ENCODE measurements at places on chromosomes 7 and 10.
A peak's percentile ranks its signal among the peaks of the same experiment; 100 is the strongest.

GRCh38 chr7:110808361-110808760, 282.6 kb upstream of the LRRN3 start:
- DNase-seq = no peak

DNA sequence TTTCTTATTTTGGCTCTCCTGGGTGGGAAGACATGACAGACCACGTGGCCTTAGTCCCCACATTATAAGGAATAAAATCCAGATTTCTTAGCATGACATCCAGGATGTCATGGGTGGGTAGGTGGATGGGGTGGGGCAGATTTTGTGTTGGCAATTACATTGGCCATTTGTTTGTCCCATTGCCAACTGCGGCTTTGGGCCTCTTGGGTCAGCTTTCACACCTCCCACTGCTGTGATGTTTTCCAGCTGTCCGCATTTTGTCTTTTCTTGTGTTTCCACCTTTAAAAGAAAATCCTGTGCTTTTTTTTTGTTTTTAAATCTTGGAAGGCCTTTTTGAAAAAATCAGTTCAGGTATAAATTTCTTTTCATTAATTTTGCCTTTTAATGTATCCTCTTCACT, 237.0 kb downstream of the SDK1 start:
- DNase-seq = no peak

DNA sequence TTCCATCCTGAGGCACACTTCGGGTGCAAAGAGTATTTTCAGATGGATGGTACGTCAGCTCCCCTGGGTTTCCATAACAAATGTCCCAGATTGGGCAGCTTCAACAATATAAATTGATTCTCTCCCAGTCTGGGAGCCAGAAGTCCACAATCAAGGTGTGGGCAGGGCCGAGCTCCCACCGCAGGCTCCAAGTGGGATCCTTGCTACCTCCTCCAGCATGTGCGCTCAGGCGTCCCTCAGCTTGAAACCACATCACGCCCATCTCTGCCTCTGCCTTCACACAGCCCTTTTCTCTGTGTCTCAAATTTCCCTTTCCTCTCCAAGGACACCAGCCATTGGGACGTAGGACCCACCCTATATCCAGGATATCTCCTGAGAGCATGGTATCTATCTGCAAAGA, 153.5 kb downstream of the DIP2C start:
- DNase-seq = no peak

DNA sequence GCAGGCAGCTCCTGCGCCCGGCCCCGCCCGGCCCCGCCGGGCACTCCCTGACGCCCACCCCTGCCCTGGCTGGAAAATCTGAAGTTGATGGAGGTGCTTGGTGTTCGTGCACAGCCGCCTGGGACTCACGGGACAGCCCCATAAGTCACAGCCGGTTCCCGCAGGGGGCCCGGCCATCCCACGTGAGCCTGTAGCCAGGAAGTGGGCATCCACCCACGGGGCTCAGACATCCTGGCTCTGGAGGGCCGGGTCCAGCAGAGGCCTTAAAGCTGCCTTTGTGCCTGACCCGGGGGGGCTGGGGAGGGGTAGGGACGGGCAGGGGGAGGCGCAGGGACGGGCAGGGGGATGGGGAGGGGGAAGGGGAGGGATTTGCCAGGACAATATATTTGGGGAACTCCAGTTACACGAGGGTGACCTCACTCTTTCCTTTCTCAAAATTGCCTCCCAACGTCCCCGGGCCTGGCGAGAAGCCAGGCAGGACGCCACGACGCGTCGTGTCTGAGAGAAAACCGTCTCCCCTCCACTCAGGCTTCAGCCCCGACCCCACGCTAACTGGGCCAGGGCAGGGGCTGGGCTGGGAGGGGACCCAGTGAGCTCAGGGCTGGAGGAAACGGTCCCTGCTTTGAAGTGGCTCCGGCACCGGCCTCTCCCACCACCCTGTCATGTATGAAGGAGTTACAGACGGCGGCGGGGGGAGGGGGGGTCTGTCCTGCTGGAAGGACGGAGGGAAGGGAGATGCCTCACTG, 82.1 kb upstream of the PDGFA start:
- DNase-seq = peak; percentile 50

DNA sequence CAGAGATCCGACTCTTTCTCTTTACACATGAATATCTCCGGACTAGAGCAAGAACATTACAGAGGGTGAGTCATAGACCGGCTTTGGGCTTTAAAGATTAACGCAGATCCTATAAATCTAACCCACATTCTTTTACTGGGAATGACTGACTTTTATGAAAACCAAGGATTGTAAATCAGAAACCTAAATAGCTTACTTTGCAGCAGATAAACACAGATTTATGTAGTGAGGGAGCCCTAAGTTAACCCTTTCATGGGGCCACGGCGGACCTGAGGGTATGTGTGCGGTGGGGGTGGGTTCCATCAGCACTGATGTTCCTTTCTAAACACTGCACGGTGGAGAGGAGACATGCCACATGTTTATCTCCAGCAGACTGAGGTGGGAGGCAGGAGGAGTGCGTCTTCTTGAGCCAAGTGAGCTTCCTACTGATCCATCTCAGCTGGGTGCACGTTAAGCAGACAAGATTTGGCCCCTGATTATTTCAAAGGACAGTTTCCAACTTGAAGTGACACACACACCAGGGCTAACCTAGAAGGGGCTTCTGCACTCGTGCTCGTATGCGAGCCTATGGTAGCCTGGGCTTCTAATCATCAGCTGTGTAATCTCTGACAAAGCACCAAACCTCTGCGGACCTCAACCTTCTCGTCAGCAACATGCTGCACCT, 127.6 kb downstream of the WDR11 start:
- DNase-seq = no peak

- no peak for DNase-seq
Observed at GRCh38 chr10:31999070-31999660, 57.1 kb downstream of the KIF5B start.

- DNase-seq = no peak
Observed at GRCh38 chr10:70162892-70163201, 7.5 kb downstream of the SAR1A start.

GRCh38 chr7:154794147-154794780, 208.7 kb downstream of the PAXIP1 start:
- no peak for DNase-seq

DNA sequence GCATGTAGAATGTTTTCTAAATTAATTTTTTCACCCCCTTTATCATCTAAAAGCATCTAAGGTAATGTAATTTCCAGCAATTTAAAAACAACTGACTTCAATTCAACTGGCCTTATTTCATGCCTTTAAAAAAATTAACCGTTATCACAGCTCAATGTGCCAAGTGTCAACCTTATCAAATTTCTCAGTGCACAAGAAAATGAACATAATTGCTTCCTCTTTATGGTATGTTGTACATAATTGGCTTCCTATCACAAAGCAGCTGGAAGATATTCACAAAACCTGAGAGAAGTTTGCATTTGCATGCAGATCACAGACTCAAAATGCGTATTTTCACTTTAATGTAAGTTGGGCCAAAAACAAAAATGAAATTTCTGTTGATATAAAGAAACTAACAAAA, 966.4 kb downstream of the GRM8 start:
- DNase-seq = no peak

DNA sequence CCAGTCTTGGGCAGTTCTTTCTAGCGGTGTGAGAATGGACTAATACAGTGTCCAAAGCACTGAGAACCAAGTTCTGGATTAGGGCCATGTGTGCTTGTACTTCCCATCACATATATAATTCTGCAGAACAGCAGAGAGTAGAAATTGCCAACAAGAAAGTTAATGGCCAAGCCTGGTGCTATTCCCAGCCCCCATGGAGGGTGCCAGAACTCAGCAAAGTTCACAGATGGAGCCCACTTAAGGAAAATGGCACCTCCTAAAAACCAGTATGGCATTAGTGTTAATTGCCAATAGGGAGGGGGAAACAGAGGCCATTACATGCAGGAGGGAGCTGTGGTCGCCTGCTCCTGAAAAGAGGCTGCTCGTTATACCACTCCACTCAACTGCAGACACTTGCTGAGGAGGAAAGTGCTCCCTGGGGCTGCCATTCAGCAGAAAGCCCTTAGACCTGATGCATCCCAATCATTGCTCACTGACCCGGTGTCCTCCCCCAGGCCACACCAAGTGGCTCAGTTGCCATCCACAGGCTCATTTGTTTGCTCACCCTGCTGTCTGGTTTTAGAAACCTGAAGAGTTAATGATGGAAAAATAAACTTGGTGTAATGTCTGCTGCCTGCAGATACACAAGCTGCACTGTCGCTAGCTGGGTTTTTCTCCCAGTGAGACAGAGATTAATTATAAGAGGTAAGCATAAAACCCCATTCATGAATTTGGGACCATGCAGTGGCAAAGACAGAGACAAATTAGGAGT, 280.6 kb downstream of the GFRA1 start:
- no peak for DNase-seq

- DNase-seq = no peak
Observed at GRCh38 chr7:52302765-52303520, 732.5 kb upstream of the POM121L12 start.

DNA sequence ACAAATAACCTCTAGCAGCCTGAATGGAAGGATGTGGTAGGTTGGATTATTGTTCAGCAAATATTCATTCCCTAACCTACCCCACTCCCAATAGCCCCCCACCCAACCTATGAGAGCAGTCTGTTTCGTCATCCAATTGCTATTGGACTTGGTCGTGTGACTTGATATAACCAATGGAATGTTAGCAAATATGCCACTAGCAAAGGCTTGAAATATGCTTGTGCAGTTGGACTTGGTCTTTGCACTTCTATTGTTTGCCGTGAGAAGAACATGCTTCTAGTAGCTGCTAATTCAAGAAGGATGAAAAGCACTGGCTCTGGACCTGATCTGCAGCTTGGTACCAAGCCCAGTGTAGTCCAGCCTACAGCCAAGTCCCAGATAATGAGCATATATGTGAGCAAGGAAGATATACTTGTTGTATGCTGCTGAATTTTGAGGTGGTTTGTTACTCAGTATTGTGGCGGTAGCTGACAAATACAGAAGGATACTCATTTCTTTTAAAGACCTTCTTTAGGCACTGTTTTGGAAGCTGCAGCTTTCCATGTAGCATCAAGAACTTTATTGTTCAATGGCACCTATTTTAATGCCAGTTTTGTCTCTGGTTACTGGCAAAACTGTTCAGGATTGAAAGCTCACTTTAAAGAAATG, 180.4 kb downstream of the EXOC4 start:
- DNase-seq = no peak

- DNase-seq = no peak
Observed at GRCh38 chr10:105925045-105925785, 1239.3 kb downstream of the SORCS1 start.

GRCh38 chr7:3218411-3219225, 82.4 kb upstream of the SDK1 start:
- DNase-seq = no peak

- DNase-seq = no peak
Observed at GRCh38 chr10:16992611-16993119, 136.9 kb downstream of the CUBN start.

GRCh38 chr10:62081341-62082270, 180.1 kb downstream of the ARID5B start:
- DNase-seq = no peak

GRCh38 chr10:12703813-12704212, 297.7 kb downstream of the CCDC3 start:
- DNase-seq = no peak

DNA sequence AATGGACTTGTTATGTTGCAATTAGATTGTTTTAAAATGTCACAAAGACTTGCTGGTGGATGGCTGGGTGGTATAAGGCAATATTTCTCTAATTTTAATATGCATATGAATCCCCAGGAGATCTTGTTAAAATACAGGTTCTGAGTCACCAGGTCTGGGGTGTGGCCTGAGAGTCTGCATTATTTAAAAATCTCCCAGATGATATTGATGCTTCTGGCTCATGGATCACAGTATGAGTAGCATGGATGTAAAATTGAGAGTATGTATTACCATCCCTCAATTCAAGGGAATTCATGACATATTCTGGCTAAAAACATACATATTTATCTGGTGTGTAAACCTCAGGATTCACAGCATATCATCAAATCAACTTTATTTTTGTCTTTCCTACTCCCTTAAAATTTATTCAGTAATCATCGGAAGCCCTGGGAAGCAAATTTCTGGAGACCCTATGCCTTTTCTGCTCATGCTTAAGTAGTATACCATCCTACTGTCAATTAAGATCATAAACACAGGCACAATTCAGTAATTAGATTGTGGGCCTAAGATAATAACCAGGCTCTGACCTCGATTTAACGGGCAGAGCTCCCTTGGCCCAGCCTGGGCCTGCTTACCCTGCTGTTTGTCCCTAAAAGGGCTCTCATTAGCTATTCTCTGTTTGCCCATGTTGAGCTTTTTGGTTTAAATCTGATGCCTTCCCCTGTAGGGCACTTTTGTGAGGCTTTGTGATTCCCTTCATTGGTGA, 29.6 kb upstream of the ICA1 start:
- DNase-seq = no peak

DNA sequence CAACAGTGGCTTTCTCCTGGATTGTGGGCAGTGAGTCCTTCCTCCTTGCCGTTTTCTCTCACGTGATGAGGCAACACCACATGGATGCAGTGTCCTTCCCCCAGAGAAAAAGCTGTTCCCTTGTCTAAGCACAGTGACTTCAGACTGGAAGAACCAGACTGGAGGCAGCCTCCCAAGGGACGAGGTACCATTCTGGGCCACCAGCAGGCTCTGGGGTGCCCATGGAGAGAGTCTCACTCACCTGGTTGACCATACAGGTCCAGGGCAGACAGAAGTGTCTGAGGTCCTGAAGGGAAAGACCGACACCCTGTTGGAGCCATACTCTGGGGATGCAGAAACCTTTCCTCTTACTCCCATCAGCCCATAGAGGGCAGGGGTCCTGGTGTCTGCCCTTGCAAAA, 69.2 kb upstream of the DOCK1 start:
- DNase-seq = no peak

- DNase-seq = no peak
Observed at GRCh38 chr7:152910545-152911225, 151.1 kb downstream of the ACTR3B start.

- no peak for DNase-seq
Observed at GRCh38 chr7:78047800-78048199, 249.2 kb downstream of the PHTF2 start.

DNA sequence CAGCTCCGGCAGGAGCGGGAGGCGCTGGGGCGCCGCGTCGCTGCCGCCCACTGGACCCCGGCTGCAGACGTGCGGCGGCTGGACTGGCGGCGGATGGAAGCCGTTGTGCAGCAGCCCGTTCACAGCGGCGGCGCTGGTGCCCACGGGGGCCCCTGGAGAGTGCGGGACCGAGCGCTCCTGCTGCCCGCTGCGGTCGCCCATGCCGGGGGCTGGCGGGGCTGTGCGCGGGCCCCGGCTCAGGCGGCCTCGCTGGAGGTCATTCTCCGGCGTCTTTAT, 413 bp downstream of the PANK1 start:
- DNase-seq = no peak

Data from stimulated activated CD8-positive, alpha-beta memory T cell treated with anti-CD3 and anti-CD28 coated beads, Interleukin-4, amount 100 ng/mL, for 1 hour (primary cell).